ENCODE measurements at places on chromosomes 11 and 22.

GRCh38 chr11:221998-222789 is 13.9 kb downstream of the SIRT3 start:
- no peak for DNase-seq

- DNase-seq = no peak
Measured at GRCh38 chr22:39144101-39144767, 8.2 kb downstream of the CBX7 start.

GRCh38 chr22:42077486-42078125 is 1.9 kb upstream of the SMDT1 start:
- no peak for DNase-seq

DNA sequence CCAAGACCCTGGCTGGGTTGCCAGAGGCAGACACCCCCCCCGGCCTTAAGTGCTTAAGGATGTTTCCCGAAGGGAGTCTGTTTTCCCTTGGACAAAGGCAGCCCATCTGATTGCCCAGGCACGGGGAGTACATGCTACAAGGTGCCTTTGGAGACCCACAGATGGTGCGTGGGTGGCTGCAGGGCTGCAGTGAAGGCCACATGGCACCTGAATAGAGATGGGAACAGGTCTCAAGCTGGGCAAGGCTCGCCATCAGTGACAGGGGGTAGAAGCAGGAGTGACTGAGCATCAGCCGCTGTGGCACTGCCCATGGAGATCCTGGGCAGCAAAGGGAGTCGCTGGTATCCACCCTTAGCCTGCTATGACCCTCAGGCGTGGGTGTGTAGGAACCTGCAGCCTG is 2.4 kb downstream of the RTL6 start:
- no peak for DNase-seq

DNA sequence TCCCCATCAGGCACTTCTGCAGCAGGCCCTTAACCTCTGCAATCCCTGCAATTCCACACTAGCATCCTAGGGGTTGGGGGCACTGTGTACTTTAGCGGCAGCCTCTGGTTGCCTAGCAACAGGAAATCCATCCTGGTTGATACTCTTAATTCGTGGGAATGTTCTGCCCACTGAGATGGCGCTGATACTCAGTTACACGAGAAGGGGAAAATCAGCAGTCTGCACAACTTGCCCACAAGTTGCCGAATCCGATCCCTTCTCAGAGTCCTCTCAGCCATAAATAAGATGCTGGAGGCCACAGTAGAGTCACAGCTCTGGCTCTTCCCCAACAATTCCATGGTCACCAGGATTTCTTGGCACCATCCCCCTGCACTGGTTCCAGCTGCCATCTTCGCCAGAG is 57.6 kb upstream of the CRYBB3 start:
- no peak for DNase-seq

GRCh38 chr11:126793596-126793995 is 207.0 kb downstream of the KIRREL3 start:
- no peak for DNase-seq

GRCh38 chr22:24450610-24451009 is 23.2 kb downstream of the ADORA2A start:
- DNase-seq = no peak

GRCh38 chr22:19959043-19959586 is 17.5 kb upstream of the TXNRD2 start:
- no peak for DNase-seq

DNA sequence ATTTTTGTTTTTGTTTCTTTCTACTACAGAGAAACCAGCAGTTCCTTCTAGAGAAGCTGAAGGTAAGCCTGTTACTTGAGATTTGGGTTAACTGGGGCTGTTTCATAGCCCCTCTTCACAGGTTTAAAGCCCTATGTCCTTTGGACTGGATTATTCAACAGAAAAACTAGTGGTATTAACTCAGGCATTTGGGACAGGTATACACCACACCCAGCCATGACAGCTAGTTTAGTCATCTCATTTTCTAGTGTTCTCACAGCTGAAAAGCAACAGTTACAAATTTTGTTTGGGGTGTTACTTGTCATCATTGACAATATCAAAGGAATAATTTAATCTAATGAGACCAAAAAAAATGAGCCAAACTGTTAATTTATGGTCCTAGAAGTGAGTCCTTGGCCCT is 14.0 kb downstream of the LAYN start:
- no peak for DNase-seq

DNA sequence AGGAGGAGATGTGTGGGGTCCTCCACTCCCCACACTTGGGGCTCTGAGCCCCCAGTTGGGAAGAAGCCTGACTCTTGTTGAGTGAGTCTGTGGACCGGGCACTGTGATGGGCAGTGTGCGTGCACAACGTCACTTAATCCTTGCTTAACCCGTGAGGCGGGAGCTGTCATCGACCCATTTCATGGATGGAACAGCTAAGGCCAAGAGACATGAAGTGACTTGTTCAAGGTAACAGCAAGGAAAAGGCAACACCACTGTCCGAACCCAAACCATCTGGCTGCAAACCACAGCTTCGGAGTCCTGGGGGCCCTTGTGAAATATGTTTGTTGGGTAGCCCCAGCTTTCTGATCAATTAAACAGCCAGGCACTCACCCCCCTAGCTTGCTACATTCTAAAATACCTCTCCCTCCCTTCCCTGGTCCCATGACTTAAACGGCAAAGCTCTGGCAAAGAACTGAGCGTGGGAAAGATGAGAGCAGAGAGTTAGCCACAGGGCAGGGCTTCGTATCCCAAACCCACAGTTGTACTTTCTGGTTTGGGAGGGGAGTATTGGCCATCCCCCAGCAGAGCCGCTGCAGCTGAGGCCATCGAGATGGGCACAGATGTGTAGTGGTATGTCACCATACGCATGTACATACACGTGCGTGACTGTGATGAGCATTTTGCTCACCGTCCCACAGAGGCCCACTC is 26.3 kb downstream of the FADS2 start:
- DNase-seq = no peak

DNA sequence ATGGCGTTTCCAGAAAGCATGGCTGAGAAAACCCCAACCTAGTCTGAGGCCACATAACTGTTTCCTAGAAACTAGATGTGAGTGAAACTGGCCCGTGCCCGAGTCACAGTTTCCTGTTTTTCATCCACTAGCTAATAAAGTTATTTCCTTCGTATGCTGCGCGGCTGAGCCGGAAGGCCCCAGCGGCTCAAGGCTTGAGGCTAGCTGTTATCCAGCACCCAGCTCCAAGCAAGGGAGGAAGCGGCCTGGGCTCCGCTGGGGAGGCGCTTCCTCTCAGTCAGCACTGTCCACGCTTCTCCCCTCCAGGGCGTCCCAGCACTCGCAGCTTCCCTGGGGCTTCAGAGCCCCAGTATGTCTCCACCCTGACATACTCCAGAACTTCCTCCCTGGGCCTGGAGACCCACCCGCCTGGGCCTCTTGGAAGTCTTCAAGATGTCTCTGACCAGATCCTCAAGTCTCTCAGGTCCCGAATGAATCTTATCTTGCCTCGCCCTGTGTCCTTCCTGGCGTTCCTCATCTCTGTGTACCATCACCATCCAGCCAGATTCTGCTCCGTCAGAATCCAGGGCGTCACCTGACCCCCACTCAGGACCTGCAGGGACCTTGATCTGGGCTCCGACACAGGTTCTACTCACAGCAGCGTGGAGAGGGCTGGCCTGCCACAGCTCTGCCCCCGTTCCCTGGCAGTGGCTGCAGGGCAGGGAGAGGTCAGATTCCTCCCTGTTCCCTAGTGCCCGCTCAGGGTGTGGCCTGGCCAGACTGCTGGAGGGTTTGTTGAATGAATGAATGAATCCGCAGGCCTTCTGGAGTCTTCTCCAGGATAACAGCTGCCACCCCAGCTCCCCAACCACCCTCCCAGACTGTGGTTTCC is 81.9 kb downstream of the LRRC32 start:
- no peak for DNase-seq

- no peak for DNase-seq
Measured at GRCh38 chr22:43390166-43390565, 21.6 kb upstream of the MPPED1 start.

DNA sequence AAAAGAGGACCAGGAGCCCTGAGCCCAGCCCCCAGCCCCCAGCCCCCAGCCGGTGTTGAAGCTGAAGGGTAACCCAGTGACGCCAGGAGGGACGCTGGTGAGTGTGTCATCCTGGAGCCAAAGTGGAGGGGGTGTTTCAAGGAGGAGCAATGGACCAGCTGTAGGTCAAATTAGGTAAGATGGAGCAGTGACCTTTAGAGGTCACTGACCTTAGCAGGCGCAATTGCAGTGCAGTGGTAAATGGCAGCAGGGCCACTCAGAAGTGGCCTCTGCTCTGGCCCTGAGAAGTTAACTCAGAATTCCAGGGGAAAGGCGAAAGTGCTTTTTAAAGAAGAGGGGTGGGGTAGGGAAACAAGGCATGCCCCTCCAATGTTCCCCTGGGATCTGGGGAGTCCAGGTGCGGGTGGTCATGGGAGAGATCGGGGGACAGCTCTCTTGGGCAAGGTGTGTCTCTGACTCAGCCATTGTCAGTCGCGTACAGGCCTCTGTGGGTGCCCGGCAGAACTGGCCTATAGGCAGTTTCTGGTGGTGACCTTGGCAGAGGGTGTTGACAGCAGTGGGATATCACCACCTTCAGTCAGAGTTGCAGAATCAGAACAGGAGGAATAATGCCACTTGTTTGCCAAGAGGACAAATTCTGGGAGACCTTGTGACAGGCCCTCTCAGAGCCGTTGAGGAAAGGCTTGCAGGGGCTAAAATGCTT is 50.3 kb upstream of the TIMP3 start:
- no peak for DNase-seq

DNA sequence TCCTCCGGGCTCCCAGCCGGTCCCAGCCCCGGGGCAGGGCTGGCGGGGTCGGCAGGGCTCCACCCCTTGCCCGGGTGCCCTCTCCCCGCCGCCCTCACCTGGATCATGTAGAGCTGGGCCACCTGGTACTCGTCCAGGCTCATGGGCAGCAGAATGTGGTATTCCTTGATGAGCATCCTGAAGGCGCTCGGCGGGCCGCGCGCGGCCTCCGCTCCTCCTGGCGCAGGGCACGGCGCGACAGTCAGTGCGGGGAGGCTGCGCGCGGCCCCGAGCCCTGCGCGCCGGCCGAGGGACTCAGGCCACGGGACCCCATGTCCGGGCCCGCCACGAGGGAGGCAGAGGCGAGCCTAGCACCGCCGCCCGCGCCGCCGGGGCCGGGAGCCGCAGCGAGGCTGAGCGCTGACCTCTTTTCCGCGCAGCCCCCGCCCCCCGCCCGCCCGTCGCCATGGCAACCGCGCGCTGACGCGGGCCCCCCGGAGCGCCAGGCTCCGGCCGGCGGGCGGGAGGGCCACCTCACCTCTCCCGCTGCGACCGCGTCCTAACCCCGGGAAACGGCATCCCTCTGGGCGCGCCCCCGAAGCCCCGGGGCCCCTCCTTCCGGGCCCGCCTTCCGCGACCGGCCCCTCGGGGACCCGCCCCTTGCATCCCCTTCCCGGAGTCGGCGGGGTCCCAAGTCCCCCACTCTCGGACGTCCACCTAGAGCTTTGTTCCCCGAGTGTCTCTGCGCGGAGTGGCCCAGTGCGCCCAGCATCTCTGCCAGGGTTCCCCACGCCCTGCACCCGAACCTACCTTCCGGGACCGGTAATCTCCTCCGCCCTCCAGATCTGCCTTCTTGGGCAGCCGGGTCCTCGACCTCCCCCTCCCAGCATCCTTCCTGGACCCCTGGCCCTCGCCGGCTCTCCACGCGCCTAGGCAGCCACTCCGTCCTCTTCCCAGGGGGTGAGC is 886 bp downstream of the PITPNM1 start:
- DNase-seq = no peak

- no peak for DNase-seq
Measured at GRCh38 chr22:46748908-46749675, 11.0 kb upstream of the CERK start.

DNA sequence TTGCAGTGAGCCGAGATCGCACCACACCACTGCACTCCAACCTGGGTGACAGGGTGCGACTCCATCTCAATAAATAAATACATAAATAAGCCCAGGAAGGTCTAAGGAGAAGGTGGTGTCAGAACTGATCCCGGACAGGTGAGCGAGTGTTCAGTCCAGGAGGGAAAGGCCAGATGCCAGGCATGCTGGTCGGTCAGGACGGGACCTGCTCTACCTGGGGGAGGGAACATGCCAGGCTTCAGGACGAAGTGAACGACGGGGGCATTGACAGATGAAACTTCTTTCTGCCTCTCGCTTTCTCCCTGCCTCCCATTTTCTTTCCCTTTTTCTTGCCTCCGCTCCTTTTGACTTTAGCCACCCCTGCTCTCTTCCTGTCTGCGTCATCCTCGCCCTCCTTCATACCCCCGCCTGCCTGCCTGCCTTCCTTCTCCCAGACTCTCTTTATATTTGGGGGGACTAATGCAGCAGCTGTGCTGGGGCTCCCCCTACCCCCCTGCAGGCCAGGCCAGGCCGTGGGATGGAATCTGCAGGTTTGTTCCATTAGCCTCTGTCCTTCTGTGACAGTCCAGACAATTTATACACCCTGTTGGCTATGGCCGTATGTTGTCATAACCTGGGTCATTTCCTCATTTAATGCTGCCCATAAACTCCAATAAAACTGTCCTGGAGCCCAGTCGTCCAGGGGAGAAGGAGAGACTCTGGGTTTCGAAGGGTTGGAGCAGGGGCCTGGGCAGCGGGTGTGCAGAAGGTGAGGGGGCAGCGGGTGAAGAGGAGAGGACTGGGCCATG is 209.2 kb upstream of the TBCEL start:
- no peak for DNase-seq

- DNase-seq = no peak
Measured at GRCh38 chr11:36060926-36061325, 117.1 kb downstream of the LDLRAD3 start.

- DNase-seq = no peak
Measured at GRCh38 chr11:65087827-65088226, 3.8 kb downstream of the ZFPL1 start.
